ENCODE measurements at places on chromosomes 13 and 19.

- no peak for ATAC-seq
Observed at GRCh38 chr13:45674908-45675307, 27.2 kb upstream of the CBY2 start.

DNA sequence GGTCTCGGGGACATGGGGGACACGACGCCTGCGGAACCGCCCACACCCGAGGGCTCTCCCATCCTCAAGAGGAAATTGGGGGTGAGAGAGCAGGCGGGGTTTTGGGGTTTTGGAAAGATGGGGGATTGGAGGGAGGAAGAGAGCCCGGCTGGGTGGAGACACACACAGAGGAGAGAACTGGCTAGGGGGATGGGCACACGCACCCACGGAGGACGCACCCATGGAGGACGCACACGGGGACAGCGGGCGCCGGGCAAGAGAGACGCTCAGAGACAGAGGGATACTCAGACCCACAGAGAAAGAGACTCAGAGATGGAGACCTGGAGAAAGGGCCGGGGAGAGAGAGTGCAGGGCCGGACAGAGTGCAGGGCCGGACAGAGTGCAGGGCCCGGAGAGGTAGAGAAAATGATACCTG lies 52.1 kb downstream of the MAP4K1 start:
- ATAC-seq, result no peak

DNA sequence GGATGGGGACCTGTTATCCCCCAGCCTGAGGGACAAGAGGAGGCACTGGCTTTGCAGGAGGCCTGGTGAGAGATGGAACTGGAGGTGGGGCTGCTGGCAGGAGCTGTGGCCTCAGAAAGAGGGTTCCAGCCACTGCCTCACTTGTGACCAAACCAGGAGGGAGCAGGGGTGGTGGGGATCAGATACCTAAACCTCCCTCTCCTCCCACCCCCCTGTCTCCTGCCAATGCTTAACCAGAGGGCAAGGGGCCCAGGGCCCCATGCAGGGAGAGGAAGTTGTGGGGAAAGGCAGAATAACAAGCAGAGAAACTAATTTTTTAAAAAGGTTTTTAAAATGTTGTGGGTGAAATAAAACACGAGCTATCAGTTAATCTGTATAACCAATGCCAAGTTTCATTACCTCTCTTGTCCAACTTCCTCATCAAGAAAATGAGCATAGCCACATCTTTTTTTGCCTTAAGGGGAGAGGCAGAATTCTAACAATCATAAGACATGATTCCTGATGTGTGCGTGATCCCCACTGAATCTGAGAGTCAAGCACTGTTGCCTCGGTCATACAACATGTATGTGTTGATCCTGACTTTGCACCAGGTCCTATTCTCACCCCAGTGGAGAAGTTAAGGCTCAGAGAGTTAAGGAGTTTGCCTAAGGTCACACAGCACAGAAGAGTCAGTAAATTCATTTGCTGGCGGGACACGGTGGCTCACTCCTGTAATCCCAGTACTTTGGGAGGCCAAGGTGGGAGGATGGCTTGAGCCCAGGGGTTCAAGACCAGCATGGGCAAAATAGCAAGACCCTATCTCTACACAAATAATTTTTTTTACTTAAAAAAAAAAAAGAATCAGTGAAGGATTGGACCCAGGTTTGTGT lies 12.9 kb downstream of the FXYD5 start:
- no peak for ATAC-seq

DNA sequence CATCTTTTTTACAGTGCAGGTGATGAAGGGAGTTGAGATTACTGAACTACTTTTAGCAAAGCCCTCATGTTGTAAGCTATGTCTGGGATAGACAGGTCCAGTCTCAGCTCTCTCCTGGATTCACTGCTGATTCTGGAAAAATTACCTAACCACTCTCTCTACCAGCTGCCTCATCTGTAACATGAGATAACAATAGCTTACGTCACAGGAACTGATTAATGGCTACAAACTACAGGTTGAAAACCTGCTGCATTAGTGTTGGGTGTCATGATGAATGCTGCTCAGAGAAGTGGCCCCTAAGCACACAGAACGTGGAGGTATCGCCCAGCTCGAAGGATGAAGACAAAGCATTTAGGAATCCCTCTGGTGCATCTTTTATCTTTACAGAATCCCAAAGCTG lies 277.8 kb downstream of the ABCC4 start:
- no peak for ATAC-seq

- no peak for ATAC-seq
Observed at GRCh38 chr13:111130116-111130508, 15.0 kb downstream of the ARHGEF7 start.

- no peak for ATAC-seq
Observed at GRCh38 chr19:49456326-49456725, 3.3 kb downstream of the ALDH16A1 start.

- peak; percentile 50 for ATAC-seq
Observed at GRCh38 chr13:110280231-110280813, 26.6 kb downstream of the COL4A1 start.

DNA sequence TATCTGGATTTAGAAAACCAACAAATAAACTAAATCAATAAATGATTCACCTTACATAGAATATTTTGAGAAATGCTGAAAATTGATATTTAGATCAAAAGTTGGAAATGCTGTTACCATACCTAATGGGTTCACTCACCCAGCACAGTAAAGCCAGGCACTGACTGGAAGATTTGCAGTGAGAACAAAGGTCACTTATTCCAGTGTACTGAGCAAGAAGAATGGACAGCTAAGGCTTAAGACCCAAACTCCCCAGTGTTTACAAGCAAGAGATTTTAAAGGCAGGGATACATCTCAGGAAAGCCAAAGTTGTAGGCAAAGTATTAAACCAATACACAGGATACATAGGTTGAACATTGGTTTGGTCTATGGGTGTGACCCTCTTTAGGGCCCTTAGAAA lies 523.9 kb upstream of the PCDH9 start:
- ATAC-seq, result no peak

DNA sequence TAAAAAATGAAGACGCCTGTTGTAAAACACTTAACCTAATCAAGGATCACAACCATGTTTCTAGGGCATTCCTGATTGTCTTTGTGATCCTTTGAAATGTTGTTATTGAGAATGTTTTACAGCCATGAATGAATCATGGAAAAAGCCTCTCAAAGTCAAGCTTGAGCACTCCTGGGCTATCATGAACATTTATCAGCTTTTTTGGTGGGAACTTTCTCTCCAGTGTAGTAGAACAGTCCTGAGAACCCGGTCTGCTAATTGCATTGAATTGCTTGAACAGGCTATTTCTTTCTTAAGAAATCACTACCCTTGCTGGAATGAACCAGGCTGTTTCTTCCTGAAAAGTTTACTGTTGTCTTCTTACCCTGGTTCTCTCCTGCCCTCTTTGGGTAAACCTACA lies 516.5 kb downstream of the FGF9 start:
- ATAC-seq, result no peak

GRCh38 chr13:38024431-38024830 lies 154.9 kb upstream of the TRPC4 start:
- ATAC-seq, result no peak

DNA sequence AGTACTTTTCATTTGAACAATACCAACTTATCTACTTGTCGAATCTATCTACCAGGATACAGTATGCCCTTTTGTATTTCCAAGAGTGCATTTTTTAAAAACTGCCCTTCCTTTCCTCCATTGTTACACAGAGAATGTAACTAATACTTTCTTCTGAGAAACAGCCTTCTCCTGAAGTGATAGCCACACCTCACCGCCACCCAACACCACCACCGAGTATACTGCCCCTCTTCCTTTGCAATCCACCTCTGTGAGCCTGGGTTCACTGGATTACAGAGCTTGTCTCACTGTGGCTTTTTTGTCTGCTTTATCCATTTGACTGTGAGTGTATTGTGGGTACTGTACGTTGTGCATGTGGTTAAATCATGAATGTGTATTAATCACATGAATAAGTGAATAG lies 305.4 kb downstream of the KLF12 start:
- no peak for ATAC-seq
